A549 treated with Mapracorat at 1 μM for 4 hours (cell line): ENCODE measurements at places on chromosomes 6 and 20. TPM values are rescaled to one million over a fixed set of nuclear protein-coding genes. Genes with fewer than 3 reads are reported as not detected.

The TUBE1 gene
- total RNA-seq = 5.5 to 7.9 TPM (median 5.9 TPM) in 5 replicates

The POLH gene
- total RNA-seq = 6.8 to 10.3 TPM (median 8.3 TPM) in 5 replicates

The COL21A1 gene
- 0.50 to 1.0 TPM (median 0.60 TPM) in 5 replicates for total RNA-seq

The COL20A1 gene
- 0.30 to 1.4 TPM (median 0.95 TPM) in 5 replicates for total RNA-seq

The PDE10A gene
- total RNA-seq = 23.4 to 29.8 TPM (median 27.4 TPM) in 5 replicates

The C20orf144 gene
- 0.07 to 0.13 TPM (median 0.08 TPM) in 4 of 5 replicates, not detected in the other for total RNA-seq

The WASF1 gene
- 10.0 to 11.0 TPM (median 10.5 TPM) in 5 replicates for total RNA-seq

The PBOV1 gene
- not detected in 5 replicates for total RNA-seq

The REM1 gene
- 0.64 to 0.88 TPM (median 0.70 TPM) in 5 replicates for total RNA-seq

The ID4 gene
- 0.71 to 1.3 TPM (median 0.85 TPM) in 5 replicates for total RNA-seq

The GRIK2 gene
- total RNA-seq = 0.35 to 0.44 TPM (median 0.40 TPM) in 5 replicates

The FUT9 gene
- total RNA-seq = not detected in 5 replicates

The MRPS18B gene
- 68.8 to 112 TPM (median 72.9 TPM) in 5 replicates for total RNA-seq

The SAMD3 gene
- not detected in 5 replicates for total RNA-seq

The TMEM244 gene
- total RNA-seq = not detected in 5 replicates

The HLA-DQB2 gene
- not detected in 5 replicates for total RNA-seq

The RBM24 gene
- 6.4 to 8.7 TPM (median 6.6 TPM) in 5 replicates for total RNA-seq

The C6orf163 gene
- 0.18 to 0.46 TPM (median 0.24 TPM) in 3 of 5 replicates, not detected in the others for total RNA-seq

The VGLL2 gene
- total RNA-seq = not detected in 5 replicates

The CFAP206 gene
- 0.42 to 0.99 TPM (median 0.60 TPM) in 5 replicates for total RNA-seq

The HLA-DMB gene
- 1.3 to 2.2 TPM (median 1.9 TPM) in 5 replicates for total RNA-seq

The HLA-DPB1 gene
- total RNA-seq = not detected in 5 replicates

The MUC21 gene
- total RNA-seq = not detected in 5 replicates

The HLA-F gene
- total RNA-seq = 3.5 to 6.1 TPM (median 4.9 TPM) in 5 replicates

The EFCAB8 gene
- total RNA-seq = not detected in 5 replicates

The PKHD1 gene
- not detected in 5 replicates for total RNA-seq

The SYNDIG1 gene
- total RNA-seq = 1.4 to 2.2 TPM (median 1.8 TPM) in 5 replicates

The NKAIN4 gene
- total RNA-seq = 4.4 to 8.3 TPM (median 5.2 TPM) in 5 replicates

The HLA-DRA gene
- total RNA-seq = not detected in 5 replicates

The ADGRG6 gene
- 44.3 to 75.7 TPM (median 63.2 TPM) in 5 replicates for total RNA-seq

The SLC29A1 gene
- 42.3 to 53.9 TPM (median 51.8 TPM) in 5 replicates for total RNA-seq

The KIAA0408 gene
- total RNA-seq = 4.4 to 7.3 TPM (median 6.4 TPM) in 5 replicates

The EYA4 gene
- total RNA-seq = 8.3 to 10.9 TPM (median 9.2 TPM) in 5 replicates

The RANBP9 gene
- total RNA-seq = 11.1 to 15.5 TPM (median 12.0 TPM) in 5 replicates

The SLC18B1 gene
- total RNA-seq = 4.5 to 5.1 TPM (median 5.0 TPM) in 5 replicates

The TRAPPC3L gene
- not detected in 5 replicates for total RNA-seq

The PDYN gene
- total RNA-seq = 0.09 TPM in 1 of 5 replicates, not detected in the others
